ENCODE measurements at places on chromosomes 7 and 10.

GRCh38 chr10:89695307-89695706, 6.1 kb upstream of the KIF20B start:
- no peak for DNase-seq

GRCh38 chr7:22061775-22062174, 116.1 kb upstream of the CDCA7L start:
- DNase-seq, result no peak

DNA sequence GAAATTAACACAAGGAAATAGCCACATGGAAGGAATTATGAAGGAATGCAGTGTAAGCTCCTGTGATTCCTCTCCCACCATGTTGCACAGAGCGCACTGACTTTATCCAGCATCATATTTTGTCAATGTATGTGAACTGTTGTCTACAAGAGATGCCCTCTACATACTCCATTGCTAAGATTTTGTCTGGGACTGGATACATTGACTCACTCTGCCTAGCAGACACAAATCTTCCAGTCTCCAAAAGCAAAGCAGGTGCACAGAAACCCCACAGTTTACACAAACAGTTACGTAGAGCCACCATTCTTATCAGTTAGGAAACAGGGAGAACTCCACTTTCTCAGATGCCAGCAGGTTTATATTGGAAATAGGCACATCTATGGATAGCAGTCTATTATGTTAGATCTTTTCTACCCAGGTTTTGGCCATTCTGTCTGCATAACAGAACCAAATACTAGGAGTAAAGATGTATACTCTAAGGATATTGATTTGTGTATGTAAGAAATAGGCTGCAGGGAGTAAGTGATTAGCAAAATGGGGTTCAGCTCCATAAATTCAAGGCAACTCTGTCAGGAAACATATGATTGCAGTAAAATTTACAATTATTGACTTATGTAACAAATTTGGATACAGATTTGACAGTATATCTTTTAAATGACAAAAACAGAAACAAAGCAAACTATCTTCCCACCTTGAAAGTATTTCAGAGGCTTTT, 1.5 kb downstream of the AKR1C2 start:
- no peak for DNase-seq

GRCh38 chr7:129877146-129877792, 75.5 kb downstream of the UBE2H start:
- DNase-seq, result no peak

DNA sequence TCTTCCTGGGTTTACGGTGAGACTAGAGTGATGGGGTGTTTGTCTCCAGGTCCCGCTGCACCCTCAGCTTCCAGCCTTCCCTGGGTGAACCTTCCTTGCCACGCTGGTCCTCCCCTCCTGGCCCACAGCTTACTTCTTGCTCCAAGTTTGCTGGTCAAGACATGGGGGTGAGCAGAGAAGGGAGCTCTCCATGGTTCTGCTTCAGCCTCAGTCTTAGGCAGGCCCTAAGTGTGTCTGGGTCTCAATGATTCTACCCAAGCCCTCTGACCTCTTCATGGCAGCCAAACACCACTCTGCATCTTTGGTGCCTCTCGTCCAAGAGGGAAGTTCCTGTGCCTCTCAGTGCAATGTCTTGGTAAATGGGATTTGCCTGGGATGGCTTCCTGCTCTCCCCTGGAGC, 356.5 kb upstream of the KLF6 start:
- no peak for DNase-seq

DNA sequence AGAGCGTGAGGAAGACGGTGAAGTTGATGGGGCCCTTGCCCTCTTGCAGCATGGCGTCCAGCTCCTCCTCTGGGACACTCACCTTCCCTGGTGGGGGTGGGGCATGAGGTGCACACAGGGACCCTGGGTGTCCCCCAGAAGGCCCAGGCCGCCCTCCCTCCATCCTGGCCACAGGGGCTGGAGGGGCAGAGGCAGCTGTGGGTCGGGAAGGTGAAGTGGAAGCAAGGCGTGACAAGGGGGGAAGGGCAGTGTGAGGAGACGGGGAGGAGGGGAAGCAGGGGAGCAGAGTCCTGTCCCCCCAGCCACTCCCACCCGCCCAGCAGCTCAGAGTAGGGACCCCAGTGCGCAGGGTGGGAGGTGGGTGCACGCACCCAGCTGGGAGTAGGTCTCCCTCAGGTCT, 791 bp downstream of the MYL7 start:
- DNase-seq, result no peak

- no peak for DNase-seq
Observed at GRCh38 chr10:1679821-1680650, 57.3 kb downstream of the ADARB2 start.

- DNase-seq, result no peak
Observed at GRCh38 chr7:95327356-95327755, 3.0 kb upstream of the PON1 start.
